ENCODE measurements at places on chromosomes 12 and 14. TPM values are rescaled to one million over a fixed set of nuclear protein-coding genes. Genes with fewer than 3 reads are reported as not detected.

DNA sequence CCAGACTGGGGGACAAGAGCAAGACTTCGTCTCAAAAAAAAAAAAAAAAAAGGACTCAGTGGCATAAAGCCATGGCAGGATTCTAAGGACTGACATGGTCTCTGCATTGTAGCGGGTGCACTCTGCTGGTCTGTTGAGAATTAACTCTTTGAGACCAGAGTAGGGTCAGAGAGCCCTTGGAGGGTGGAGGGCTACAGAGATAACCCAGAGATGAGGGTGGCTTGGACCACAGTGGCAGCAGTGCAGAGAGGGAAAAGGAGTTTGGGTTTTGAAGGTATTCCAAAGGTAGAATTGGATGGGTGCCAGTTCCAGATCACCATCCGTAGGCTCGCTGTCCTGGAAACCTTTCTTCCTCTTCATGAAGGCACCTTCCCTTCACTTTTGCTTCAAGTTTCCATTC is 14.3 kb upstream of the DYNC1H1 start:
- no peak for DNase-seq

DNA sequence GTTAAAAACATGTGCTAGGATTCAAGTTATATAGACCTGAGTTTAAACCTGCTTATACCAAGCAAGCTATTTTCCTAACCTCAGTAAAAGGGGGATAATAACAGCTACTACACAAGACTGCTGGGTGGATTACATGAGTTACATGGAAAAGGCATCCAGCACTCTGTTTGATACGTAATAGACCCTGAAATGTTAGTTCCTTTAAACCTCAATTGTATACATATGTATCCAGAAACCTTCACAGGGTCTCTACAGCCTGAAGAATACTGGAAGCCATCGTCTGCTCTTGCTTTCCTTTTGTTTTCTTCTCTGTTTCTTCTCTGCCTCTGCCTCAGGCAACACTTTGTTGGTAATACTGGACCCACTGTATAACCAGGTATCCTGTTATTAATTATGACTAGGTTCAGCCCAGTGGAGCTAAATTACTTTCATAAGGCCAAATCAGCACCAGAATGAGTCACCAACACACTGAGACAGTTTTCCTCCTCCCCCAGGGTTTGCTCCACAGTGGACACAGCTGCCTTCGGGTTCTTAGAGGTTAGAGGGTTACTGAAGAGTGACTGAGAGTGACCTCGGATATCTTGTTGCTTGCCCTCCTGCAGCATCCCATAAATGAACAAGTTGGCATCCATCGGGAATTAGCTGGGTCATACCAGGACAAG is 127.1 kb downstream of the CAPZA3 start:
- no peak for DNase-seq

- no peak for DNase-seq
These were observed 81.3 kb downstream of the WDR20 start for GRCh38 chr14:102221026-102221425.

GRCh38 chr12:45658020-45658419 is 71.5 kb upstream of the ARID2 start:
- no peak for DNase-seq

ASCL1 gene
- 0.30 TPM for polyA plus RNA-seq

OAS2 gene
- 6.2 TPM for polyA plus RNA-seq

TAS2R13 gene
- 0.21 TPM for polyA plus RNA-seq

Data from left renal cortex interstitium (tissue), 4 donors.